Activated naive CD8-positive, alpha-beta T cell treated with anti-CD3 and anti-CD28 coated beads, Interleukin-2, amount 50 U/mL, for 24 hours (primary cell): ENCODE measurements at places on chromosomes 11 and 22.

- DNase-seq: no peak
These were observed 8.7 kb upstream of the B4GALNT4 start for GRCh38 chr11:360326-361280.

GRCh38 chr11:77813256-77813655 is 7.3 kb downstream of the RSF1 start:
- no peak for DNase-seq

DNA sequence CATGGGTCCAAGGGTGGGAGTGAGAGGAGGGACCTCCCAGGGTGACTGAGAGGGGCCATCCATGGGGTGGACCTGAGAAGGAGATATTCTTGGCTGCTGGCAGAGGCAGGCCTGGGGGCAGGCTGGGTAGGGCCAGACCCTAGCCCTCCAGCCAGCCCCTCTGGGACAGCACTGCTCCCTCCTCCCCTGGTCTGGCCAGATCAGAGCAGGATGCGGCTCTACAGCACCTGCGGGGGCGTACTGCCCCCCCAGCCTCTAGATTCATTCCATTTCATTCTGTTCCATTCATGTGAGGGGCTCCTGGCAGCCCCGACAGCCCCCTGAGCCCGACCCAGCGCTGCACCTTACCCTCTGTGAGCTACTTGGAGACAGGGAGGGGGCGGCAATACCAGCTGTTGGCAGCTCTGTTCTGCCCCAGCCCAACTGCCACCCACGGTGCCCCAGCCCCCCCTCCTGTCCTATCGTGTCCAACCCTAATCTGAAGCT is 34.3 kb upstream of the MYRF start:
- DNase-seq: no peak

GRCh38 chr11:107598225-107599139 is 7.5 kb downstream of the ELMOD1 start:
- DNase-seq: peak; percentile 17

GRCh38 chr11:126599217-126599897 is 243.9 kb downstream of the ST3GAL4 start:
- no peak for DNase-seq

- no peak for DNase-seq
These were observed 30.2 kb downstream of the SLC5A1 start for GRCh38 chr22:32073262-32073661.

DNA sequence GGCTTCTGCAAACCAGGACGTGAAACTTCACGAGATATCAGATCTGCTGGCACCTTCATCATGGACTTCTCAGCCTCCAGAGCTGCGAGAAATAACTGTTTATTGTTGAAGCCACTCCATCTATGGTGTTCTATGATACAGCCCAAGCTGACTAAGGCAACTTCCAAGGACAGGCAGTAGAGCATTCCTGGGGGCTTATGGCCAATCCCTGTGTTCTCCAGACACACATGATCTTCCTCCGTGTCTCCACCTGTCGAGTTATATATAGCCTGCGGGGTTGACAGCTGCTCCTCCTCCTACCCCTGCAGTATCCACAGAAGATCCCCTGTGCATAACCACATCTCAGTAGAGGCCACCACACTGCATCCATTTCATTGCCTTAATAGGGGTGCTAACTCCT is 11.0 kb downstream of the TP53AIP1 start:
- DNase-seq: no peak

DNA sequence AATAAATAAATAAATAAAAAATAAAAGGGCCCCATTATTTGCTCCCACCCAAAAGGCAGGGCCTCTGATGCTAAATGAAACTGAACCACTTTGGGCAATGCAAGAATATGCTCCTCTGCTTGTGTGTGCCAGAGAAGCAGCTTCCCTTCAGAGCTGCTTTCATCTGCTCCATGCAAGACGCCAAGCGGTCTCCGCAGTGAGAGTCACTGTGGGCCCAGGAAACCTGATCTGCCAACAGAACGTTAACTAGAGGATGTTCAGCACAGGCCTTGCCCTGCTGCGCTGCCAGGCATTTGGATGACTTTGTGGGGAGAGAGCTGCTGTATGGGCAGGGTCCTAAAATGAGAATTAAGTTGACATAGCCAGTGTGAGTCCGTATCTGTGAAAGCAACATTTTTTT is 43.7 kb upstream of the APOA1 start:
- DNase-seq: no peak

GRCh38 chr11:56819916-56820315 is 71.4 kb upstream of the OR9G4 start:
- no peak for DNase-seq

DNA sequence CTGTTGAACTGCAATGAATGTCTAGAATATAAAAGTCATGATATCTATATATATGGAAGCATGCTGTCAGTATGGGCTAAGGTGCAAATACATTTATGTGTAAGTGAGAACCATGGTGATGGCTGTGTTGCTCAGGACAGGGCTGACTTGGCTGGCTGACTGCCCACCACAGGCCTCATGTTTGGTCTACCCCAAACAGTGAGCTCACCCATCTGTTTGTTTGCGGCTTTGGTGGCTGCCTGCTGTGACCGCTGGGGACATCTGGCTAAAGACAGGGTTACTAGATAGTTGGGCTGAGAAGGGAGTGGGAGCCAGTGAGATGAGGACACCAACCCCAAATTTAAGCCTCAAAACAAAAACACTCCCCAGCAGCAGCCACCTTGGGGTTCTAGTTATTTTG is 6.3 kb downstream of the CD44 start:
- peak; percentile 63 for DNase-seq

- no peak for DNase-seq
These were observed 10.7 kb downstream of the CRY2 start for GRCh38 chr11:45857961-45858474.

- no peak for DNase-seq
These were observed 18.0 kb downstream of the SDHAF2 start for GRCh38 chr11:61447601-61448551.

- DNase-seq: no peak
These were observed 593.5 kb downstream of the TBC1D22A start for GRCh38 chr22:47355776-47356510.

- DNase-seq: no peak
These were observed 36.5 kb downstream of the OR2AG2 start for GRCh38 chr11:6735306-6735705.

GRCh38 chr11:134355136-134355535 is 23.3 kb downstream of the GLB1L2 start:
- no peak for DNase-seq

DNA sequence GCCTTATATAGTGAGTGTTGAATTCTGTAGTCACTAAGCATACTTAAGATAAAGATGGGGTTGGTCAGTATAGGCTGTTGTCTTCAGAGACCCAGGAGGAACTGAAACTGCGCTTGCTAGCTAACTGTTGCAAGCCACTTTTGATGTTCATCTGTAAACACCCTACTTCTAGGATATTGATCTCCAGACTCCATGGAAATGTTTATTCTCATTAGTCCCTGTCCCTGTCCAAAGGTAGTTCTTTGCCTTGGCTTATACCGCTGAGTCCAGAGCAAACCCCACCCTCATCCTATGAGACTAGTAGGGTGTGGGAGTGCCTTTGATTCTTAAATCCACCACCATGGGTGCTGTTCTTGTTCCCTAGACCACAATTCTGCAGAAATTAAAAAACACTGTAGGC is 36.4 kb downstream of the DEPDC5 start:
- DNase-seq: no peak

DNA sequence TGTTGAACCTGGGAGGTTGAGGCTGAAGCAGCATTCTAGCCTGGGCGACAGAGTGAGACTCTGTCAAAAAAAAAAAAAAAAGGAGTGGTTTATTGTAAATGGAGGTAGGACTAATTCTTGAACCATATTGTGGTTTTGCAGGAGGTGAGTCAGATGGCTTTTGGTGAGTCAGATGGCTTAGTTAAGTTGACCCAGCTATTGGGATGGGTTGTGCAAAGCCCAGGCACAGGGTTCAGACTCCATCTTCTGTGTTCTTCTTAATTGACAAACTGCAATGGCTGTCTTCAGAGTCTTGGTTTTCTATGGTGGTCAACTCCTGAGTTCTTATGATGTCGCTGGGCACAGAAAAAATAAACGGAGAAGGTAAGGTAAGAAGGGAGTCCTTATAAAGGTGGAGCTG is 182.7 kb downstream of the ADAMTS15 start:
- no peak for DNase-seq

DNA sequence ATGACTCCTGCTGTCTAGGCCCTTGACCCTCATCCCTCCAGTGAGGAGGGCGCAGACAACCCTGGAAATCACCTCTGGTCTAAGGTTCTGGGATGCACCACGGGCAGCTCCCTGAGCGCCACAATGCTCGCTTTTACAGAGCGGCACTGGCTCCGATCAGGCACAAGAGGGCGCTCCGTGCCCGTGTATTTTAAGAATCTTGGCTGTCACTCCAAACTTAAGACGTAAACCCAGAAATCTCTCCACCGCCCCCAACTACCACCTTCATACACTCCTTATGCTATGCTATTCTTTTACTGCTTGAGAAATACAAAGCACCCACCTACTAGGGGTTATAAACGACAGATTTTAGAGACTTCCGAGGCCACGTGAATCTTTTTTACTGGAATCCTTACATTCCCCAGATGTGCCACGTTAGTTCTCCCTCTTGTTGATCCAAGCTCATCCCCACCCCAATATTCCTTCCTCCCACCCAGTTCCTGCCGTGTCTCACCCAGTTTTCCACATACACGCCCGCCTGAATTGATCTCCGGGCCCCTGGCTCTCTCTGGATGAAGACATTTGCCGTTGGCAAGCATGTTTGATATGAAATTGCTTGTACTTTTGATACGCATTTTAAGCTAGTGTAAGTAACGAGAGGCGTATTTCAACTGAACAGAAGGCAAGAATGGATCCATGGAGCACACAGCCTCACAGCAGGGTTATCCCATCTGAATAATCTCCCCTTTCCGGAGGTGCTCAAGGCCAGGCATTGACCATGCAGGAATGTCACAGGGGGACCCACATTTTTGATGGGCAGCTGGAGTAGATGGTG is 453.5 kb downstream of the OPCML start:
- DNase-seq: peak; percentile 26

- DNase-seq: no peak
These were observed 18.4 kb upstream of the TLCD5 start for GRCh38 chr11:120306519-120307242.

DNA sequence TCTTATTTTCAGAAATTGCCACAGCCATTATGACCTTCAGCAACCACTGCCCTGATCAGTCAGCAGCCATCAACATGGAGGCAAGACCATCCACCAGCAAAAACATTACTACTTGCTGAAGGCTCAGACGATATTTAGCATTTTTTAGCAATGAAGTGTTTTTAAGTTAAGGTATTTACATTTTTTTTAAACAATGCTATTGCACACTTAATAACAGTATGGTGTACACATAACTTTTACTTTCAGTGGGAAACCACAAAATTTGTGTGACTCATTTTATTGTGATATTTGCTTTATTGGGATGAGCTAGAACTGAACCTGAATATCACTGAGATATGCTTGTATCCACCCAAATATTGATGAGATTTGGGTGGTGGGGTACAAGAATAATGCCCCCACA is 110.9 kb downstream of the TSPAN18 start:
- no peak for DNase-seq

DNA sequence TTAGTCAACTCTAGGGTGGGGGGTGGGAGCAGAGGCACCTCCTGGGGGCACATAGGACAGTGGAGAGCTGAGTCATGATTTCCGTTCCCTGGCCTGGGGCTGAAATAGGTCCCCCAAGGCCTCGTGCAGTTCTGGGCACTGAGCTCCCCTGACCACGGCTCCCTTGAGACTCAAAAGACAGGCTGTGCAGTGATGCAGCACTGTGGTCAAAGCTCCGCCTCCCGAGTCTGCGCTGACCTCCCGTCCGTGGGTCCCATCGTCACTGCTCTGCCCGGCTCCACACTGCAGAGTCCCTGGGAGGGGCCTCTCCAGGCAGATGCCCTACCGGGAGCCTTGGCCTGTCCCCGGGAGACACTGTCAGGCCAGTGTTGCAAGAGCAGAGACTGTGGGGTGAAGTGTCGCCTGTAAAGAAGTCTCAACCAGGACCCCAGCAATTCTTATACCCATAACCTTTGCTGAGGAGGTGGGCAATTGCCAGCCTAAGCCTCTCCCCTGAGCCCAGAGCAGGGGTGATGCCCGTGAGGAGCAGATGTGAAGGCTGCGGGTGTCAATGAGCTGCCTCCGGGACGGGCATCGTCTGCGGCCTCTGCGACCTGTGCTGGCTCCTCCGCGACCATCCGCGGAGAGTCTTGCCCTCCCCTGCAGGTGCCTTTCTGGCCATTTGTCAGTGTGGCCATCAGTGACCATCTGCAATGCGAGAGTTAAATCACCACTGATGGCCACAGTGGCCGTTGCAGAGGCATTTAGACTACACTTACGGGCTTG is 877.3 kb downstream of the BRD1 start:
- DNase-seq: no peak

DNA sequence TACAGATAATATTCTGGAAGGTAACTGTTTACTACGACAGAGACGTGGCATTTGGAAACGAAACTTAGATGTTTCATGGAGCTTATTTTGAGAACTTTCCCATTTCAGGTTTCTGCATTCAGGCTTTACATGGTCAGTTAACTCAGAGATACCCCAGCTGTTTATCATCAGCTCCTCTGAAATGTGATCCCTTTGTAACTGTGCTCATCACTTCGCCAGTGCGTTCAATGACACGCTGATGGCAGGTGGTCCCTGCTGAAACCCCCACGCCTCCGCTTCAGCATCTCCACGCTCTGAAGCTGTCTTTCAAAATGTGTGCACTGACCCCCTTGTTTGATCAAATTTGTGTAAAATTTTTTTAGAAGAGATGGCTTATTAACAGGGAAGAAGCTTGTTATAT is 30.5 kb downstream of the ALG12 start:
- no peak for DNase-seq

DNA sequence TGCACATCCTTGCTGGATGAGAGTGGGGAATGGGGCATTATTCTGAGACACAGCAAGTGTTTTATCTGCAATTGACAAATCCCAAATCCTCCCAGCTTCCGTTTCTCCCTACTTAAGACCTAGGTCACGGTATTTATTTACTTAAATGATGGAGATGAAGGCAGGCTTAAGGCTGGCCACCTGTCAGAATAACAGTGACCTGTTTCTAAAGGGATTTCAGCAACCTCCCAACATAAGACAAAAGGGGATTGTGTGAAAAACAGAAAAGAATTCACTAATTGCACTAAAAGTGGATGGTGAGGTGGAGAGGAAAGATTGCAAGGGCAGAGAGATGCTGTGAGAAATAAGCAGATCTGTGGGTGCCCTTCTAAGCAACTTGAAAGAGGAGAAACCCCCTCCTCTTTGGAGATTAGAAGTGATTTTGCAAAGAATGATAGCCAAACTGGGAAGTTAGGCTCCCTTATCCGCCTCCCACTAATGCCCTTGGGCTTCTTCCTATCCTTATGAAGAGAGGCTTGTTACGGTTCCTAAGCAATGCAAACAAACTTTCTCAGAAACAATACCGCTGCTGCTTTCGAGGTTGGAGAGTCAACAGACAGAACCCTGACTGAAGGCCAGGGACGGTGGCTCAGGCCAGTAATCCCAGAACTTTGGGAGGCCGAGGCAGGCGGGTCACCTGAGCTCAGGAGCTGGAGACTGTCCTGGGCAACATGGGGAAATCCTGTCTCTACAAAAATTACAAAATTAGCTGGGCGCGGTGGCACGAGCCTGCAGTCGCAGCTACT is 84.3 kb downstream of the ARL14EP start:
- no peak for DNase-seq
